ENCODE measurements at places on chromosomes 6 and 20. TPM values are rescaled to one million over a fixed set of nuclear protein-coding genes. Genes with fewer than 3 reads are reported as not detected.
A peak's percentile ranks its signal among the peaks of the same experiment; 100 is the strongest.

Gene PRRT1
- 0.44 TPM for total RNA-seq

Gene ULBP2
- total RNA-seq, result 0.76 TPM

Gene PRKN
- 22.8 TPM for total RNA-seq

Gene ADNP
- 68.2 TPM for total RNA-seq

Gene FRK
- 3.1 TPM for total RNA-seq

Gene ZNF831
- 0.16 TPM for total RNA-seq

Gene DPPA5
- total RNA-seq, result not detected

Gene TNF
- 5.3 TPM for total RNA-seq

Gene PXMP4
- 8.7 TPM for total RNA-seq

Gene CLPSL2
- not detected for total RNA-seq

DNA sequence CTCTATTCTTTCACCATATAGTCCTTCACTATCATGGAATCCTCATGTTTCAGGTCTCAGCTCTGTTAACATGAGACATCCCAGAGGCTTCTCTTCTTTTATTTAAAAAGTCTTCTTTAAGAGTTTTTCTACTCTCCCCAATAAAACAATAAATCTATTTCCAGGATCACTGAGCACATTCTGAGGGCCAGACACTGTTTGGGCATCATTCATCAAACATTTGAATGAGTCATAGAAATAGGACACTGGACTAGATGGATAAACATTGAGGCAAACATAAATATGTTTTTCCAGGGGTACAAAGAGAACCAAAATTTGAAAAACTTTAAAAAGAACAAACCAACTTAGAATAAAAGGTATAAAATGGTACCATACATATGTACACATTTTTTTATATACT lies 554.4 kb downstream of the KIF16B start:
- DNase-seq, result no peak

DNA sequence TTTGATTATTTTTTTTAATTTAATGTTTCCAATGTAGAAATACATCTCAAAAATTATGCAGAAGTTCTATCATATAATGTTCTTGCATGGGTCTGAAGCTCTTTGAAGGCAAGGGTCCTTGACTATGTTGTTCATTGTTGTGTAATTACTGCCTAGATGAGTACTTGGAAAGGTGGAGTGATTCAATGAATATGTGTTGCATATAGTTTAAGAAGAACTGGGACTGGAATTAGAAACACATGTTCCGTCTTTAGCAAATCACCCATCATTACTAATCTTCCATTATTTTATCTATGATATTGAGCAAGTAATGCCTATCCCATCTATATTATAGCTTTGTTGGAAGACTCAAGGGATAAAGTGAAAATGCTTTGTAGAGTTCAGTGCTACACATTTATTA lies 147.3 kb downstream of the LAMA2 start:
- DNase-seq, result no peak

DNA sequence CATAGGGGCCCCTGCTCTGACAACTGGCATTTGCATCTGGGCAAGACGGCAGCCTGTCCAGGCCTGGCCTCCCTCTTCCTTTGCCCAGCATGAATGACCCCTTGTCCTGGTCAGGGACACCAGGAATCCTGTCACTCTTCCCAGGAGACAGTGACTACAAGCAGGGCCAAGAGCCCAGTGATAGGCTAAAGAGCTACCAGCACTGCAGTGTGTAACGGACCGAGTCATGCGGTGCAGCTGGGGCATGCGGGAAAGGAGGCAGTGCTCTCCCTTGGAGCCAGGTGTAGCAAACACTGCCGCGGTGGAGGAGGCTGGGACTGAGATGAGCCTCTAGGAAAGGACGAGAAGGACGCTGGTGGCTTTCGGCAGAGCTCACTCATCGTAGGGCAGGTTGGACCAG lies 38.7 kb upstream of the DSP start:
- no peak for DNase-seq

GRCh38 chr20:50649590-50649989 lies 41.8 kb downstream of the RIPOR3 start:
- DNase-seq, result no peak

DNA sequence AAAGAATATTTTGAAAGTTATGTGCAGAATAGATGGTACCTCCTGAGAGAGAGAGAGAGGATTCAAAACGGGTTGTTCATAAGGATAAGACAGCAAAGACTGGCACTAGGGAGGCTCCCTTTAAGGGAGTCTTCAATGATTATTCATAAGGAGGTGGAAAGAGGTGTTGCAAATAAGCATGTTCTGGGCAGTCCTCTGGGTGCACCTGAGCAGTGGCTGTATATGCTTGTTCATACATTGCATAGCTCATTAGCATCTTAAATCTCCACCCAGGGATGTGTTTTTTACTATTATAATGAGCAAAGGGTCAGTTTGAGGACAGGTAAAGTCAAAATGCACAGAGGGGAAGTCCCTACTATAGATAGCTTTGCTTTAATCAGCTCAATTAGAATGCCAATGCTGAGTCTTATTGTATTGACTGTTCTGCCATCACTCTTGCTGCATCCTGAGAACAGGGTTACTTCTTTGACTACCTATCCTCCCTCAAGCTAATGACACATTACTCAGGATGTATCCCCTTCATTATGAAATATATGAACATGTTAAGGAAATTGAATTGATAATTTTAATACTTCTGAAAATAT lies 10.0 kb upstream of the SIRPG start:
- no peak for DNase-seq

GRCh38 chr6:26501482-26501986 lies 1.4 kb downstream of the BTN1A1 start:
- DNase-seq, result no peak

DNA sequence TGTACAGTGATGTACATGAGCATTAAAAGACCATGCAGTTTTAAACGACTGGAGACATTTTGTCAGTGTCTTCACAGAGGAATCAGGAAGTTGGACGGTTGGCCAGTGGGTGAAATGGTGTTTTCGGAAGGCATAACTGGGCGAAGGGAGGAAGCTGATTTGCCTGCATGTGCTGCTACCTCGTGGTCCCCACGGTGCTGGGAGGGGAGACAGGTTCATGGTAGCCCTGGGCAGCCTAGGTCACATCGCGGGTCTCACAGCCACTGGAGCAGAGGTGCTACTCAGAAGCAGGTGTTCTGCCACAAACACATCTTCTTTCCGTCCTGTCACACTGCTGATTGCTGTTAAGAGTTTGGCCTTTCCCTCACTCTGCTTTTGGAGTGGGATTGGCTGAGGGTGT lies 35.2 kb downstream of the HIVEP1 start:
- no peak for DNase-seq

DNA sequence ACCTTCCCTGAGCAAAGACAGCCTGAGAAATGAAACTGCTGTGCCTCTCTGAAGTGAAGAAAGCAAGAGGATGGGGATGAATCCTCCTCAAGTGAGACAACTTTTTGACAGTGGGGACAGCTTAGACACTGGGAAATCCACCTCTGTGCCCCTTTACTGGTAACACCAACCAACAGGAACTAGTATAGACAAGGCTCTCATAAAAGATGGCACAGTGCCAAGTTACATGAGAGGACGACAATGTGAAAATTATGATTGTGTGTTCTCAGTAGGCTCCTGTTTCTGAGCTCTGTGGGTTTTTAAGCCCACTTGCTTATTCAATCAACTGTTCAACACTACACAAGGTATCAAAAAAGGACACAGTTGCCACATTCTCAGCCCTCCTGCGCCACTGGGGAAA lies 41.6 kb upstream of the LYRM2 start:
- DNase-seq, result no peak

DNA sequence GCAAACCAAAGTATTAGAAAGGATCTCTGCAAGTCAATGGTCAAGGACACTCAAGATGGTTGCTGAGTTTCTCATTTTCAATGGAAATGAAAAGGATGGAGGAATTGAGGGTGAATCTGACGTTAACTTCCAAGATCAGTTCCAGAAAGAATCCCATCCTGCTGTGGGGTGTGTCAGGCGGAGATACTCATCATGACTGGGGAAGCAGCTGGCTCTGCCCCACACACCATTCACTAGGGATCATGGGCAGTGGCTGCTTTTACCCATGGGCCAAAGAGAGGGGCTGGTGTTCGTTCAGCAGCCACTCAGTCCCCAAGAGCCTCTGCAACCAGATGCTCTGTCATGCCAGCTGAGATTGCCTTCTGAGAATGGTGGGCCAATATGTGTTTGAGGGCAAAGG lies 102.3 kb upstream of the KCNK16 start:
- DNase-seq, result no peak

DNA sequence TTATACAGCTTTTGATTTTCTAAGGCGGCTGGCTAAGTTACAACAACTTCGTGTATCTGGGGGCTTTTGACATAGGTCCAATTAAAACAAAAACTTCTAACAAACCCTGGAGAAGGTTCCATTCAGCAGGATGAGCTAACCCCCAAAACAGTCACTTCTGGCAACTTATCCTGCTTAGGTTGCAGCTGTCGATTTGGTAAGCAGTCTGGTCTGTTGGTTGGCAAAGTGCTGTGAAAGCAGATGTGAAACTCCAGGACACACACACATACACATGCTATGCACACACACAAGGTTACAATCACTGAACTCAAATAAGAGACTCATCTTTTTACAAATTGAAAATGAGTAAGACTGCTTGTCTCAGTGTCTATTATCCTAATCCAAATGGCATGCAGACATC lies 119.0 kb upstream of the STMND1 start:
- no peak for DNase-seq

GRCh38 chr6:38432479-38432878 lies 207.2 kb downstream of the BTBD9 start:
- no peak for DNase-seq

DNA sequence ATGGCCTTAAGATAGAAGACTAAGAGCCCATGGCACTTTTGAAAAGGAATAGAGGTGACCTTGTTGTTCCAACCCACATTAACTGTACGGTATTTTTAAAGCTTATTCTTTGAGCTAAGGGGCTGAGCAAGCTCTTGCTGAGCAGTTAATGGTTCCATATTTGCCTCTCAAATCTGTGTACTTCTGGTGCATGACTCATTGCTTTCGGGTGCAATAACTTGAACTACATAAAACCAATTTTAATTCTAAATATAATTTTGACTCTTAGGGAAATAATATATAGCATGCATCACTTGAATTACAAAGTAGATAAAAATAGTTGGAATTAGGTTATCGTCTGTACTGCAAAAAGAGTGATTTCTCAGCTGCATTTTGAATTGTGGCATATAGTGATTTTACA lies 348.1 kb upstream of the CITED2 start:
- DNase-seq, result no peak

- DNase-seq, result no peak
These were observed 112.6 kb downstream of the SASH1 start for GRCh38 chr6:148455225-148455624.

- no peak for DNase-seq
These were observed at the start of gene GNMT for GRCh38 chr6:42960243-42961019. TSS of gene GNMT (plus strand) at chr6:42960754. CDS start at chr6:42960768, 14 bp downstream.

DNA sequence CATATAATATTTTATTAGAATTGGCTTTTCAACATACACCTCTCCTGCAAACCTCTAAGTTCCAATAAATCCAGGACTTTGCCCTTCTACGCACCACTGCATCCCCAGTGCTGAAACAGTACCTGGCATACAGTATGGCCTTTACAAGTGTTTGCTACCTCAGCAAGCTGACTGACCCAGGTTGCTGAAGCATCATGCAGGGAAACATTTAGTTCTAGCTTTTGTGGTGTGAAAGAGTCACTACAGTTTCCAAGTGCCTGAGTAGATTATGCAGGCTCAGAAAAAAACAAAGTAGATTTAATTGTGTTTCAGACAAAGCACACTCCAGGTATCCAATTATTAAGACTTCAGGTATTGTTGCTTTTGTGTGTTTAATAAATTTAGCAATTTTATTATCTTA lies 614.2 kb upstream of the NRSN1 start:
- DNase-seq, result no peak

DNA sequence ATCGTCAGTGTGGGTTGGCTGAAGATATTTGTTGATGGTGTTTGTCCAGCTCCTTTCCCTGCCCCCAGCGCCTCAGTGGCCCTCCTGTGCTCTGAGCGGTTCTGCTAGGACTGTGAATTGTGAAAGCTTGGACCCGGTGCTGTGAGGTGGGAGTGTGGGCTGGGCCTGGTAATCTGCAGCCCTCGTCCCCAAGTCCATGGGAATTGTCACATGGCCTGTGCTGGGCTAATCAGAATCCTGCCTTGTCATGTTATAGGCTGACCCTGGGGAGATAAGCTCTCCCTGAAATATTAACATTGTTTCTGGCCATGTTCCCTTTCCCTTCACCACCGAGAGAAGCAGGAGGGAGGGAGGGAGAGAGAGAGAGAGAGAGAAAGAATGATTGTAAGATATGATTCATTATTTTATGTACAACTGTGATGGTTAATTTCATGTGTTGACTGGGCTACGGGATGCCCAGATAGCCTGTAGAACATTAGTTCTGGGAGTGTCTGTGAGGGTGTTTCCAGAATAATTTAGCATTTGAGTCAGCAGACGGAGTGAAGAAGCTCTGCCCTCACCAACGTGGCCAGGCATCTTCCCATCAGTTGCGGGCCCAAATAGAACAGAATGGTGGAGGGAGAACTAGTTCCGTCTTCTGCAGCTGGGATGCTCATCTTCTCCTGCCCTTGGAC lies 62.4 kb downstream of the TFAP2C start:
- no peak for DNase-seq

DNA sequence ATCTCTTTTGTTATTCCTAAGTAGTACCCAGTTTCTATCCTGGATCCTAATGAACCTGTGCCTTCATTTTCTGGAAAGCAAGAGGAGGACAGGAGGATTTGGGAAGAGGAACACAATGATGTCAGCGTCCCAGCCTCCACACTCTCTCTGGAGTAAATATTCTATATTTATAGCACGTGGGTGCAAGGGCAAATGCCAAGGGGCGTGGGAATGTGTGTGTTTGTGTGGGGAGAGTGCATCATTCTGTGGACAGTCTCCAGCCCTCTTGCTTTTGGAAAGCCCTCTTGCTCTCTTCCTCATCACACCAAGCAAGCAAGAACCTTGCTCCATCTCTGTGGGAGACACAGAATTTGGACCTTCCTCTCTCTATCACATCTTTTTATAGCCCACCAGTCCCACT lies 103.2 kb upstream of the EMILIN3 start:
- no peak for DNase-seq

GRCh38 chr6:8080362-8081151 lies 16.4 kb upstream of the BLOC1S5 start:
- DNase-seq, result no peak

- peak; percentile 72 for DNase-seq
These were observed at the start of gene CD83 for GRCh38 chr6:14117158-14118090. TSS of gene CD83 (plus strand) at chr6:14117772. CDS start at chr6:14117812, 40 bp downstream.

DNA sequence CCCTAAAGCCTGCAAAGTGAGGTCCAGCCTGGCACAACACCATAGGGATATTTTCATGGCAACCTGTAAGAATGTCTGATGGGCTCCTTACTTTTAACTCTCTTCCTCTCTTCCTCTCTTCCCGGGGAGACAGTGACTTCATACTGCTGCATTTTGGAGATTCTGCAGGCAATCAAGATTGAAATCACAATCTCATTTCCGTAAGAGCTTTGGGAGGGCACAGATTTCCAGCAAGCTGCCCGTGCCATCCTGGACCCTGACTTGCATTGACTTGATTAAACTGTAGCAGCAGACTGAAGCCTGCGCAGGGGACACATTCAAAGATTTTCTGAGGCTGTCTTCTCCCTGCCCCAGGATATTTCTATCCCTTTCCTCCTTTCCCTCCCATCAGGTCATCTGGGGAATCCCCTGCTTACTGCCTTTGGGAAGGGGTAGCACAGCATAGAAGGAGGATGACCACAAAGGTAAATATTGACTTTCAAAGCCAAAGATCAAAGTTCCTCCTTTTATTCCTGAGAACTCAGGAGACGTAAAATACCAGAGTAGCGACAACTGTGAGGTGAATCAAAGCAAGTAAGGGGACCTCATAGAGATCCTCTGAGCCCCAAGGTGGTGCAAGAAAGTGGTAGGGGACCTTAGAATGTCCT lies 504.0 kb upstream of the ARID1B start:
- DNase-seq, result no peak

GRCh38 chr6:25010176-25010575 lies 74.4 kb upstream of the RIPOR2 start:
- DNase-seq, result no peak

- DNase-seq, result no peak
These were observed 68.3 kb upstream of the FRMD1 start for GRCh38 chr6:168147205-168147738.

Measured in suprapubic skin (tissue), 4 donors.